ENCODE measurements at places on chromosomes 3 and 15. TPM values are rescaled to one million over a fixed set of nuclear protein-coding genes. Genes with fewer than 3 reads are reported as not detected.

Gene COMMD2
- total RNA-seq = 41.9 TPM

GRCh38 chr3:117537949-117538348, 828.4 kb downstream of the TUSC7 start:
- no peak for DNase-seq

GRCh38 chr3:127445581-127446343, 144.8 kb downstream of the TPRA1 start:
- peak; percentile 23 for DNase-seq

Gene NPAP1
- not detected for total RNA-seq

- DNase-seq = no peak
Measured at GRCh38 chr3:71514621-71515020, 68.9 kb downstream of the FOXP1 start.

Gene RBP2
- not detected for total RNA-seq

All from natural killer cell treated with Interleukin-12 subunit alpha and Interleukin-12 subunit beta and Interleukin-15 and Interleukin-18, amount 100 ng/mL, for 72 hours (primary cell).